NCI-H1436 treated with DMSO at 0.1 percent for 48 hours (cell line): ENCODE measurements at places on chromosomes 13 and 19.

- DNase-seq = no peak
These were observed 11.1 kb downstream of the LYL1 start for GRCh38 chr19:13091400-13092157.

DNA sequence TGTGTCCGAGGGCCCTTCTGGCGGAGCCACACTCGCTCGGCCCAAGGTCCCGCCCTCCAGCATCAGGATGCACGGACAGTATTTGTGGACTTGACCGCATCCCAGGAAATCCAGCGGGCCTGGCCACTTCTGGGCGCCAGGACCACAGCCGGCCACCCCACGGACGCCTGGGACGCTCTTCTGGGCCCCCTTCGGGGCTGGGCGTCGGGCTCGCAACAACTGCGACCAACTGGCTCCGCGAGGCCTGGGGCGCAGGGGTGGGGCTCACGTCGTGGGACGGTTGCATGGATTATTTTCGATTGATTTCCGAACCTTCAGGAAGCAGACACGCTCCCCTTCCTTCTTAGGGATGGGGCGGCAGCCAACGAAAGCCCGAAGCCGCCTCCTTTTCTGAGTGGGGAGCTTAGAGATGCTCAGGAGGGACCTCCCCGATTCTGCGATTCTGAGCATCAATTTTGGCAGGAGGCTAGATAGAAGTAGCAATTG lies 521 bp upstream of the NUP58 start:
- DNase-seq = no peak

DNA sequence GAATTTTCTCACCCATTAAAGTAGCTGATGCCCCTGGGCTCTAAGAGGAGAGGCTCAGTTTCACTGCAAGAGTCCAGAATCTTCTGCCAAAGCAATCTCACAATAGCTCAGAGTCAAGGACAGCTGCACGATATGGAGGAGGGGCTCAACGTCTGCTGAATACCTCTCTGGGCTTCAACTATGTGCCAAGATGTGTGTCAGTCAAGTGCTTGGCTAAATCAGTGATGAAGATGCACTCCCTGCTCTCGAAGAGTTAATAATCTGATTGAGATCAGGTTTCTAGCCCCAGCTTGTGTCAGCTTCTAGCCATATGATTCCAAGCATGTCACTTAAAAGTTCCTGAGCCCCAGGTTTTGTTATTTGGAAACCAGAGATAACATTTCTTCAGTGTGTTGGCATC lies 46.8 kb downstream of the KLF12 start:
- DNase-seq = no peak

GRCh38 chr19:7729831-7730285 lies 2.1 kb downstream of the CLEC4G start:
- DNase-seq = no peak

DNA sequence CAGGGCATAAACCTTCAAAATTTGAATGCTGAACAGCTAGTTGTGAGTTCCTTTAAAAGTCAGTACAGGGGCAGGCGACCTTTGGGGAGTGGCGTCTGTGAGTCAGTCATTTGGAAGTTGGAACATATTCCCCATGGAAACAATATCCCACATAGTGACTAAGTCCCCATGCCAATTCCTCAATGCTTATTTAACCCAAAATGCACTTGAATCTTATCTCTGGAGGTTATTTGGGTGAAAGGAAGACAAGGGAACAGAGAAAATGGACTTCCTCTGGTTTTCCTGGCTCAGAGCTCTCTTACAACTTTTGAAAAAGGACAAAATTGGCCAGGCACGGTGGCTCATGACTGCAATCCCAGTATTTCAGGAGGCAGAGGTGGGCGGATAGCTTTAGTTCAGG lies 479.2 kb upstream of the NBEA start:
- no peak for DNase-seq

DNA sequence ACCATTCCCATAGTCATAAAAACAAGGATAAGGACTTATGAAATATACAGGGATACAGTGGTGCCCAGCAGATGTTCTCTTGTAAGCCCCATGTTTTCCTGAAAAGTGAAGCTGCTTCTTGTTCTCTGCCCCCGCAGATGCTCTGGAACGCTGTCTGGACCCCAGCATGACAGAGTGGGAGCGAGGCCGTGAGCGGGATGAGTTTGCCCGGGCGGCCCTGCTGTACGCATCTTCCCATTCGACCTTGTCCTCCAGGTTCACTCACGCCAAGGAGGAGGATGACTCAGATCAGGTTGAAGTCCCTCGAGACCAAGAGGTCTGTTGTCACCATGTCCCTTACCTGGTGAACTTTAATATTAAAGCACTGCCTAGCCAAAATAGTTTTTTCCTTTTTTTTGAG lies 20.3 kb upstream of the WDR88 start:
- DNase-seq = no peak

DNA sequence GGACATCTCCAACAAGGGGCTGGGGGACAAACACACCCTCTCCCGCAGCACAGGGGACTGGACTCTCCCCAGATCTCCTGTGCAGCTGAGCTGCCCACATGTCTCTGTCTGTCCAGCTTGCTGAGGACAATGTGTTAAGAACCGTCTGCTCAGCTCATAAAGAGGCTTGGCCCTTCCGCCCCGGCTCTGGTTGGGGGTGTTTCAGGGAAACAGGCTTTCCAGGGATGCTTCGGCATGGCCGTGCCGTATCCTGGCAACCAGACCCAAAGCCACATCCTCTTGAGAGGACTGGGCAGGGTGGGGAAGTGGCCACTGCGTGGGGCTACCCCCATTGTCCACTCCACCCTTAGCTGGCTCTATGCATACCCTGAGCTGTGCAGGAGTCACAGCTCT lies 41.1 kb upstream of the CHST8 start:
- DNase-seq = no peak

- DNase-seq = no peak
These were observed 42.3 kb downstream of the LYL1 start for GRCh38 chr19:13060233-13060963.

DNA sequence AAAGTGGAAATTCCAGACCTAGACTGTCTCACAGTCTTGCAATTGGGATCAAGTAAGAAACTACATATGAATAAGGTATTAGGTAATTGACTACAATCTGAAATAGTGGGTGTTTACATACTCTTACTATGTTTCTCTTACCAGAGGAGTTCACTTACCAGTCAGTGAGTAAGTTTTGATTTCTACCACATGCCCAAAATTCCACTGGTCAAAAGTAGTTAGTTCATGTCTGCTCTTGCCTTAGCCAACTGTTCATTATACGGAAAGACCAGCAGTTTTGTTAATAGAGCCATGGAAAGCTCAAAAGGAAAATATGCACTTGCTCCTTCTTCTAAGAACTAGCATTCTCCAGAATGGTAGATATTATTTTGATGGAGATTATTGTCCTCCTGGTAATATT lies 490.8 kb downstream of the RFC3 start:
- no peak for DNase-seq

DNA sequence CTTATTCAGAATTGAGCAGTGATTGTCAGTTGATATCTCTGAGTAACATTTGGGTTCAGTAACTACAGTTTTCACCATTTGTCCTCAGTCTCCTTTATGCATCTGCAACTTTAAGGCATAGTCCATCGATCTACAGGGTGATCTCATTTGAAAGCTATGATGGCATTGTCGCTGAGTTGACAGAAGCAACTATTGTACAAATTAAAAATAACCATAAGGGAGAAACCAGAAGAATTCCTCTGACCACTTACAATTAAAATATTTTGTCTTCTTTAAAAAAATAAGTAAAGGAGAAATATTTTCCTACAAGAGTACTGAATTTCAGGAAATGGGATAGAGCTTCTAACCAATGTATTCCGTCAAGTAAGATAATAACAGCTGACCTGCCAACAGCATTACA lies 30.6 kb downstream of the RAP2A start:
- no peak for DNase-seq

DNA sequence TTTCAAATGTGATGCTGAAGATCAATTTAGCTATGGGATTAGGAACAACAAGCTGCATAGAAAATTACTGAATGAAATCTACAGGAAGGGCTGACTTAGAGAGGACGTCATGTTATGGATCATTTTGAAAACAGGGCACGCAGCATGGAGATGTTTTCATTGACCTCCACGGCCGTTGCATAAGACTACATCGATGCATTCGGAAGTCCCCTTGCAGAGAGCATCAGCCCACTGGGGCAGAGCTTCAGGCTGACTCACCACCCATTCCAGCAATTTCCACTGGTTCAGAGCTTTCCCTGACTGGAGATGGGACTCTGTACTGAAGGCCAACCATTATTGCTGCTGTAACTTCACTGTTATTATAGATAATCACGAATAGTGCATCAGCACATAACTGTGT lies 305.3 kb downstream of the IRS2 start:
- DNase-seq = no peak

DNA sequence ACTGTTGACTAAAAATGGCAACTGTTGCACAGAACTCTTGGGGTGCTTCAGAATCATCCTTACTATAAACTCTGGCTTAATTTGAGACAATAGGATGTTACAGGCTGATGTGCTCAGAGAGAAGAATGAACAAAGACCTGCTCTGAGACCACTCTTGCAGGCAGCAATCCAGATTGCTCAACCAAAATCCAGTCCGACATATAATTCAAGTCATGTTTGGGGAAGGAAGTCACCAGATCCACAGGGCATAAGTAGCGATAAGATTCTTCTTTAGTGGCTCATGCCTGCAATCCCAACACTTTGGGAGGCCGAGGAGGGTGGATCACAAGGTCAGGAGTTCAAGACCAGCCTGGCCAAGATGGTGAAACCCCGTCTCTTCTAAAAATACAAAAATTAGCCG lies 20.6 kb downstream of the MTMR6 start:
- DNase-seq = no peak

DNA sequence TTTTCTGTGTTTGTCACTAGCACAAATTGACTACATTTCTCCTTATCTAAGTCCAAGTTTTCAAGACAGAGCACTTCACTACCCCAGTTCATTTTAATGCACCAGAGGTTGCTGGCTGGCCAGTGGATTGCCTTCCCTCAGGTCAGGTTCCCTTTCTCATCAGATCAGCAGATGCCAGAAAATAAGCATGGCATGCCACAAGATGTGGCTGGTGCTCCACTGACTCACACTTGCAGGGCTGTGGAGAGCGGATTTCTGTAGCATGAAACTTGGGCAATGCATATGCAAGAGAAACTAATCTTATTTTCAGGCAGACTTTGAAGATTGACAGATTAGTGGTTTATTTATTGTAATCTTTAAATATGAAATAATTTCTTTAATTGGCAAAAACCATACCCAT lies 79.5 kb downstream of the RUBCNL start:
- no peak for DNase-seq

GRCh38 chr19:53982611-53983010 lies 8.8 kb upstream of the CACNG6 start:
- DNase-seq = no peak

GRCh38 chr19:18086590-18087138 lies at the start of gene IL12RB1:
TSS of gene IL12RB1 (minus strand) at chr19:18086934. CDS start at chr19:18086823, 111 bp downstream.
- DNase-seq = no peak

GRCh38 chr19:18060472-18060871 lies 26.3 kb downstream of the IL12RB1 start:
- DNase-seq = no peak

DNA sequence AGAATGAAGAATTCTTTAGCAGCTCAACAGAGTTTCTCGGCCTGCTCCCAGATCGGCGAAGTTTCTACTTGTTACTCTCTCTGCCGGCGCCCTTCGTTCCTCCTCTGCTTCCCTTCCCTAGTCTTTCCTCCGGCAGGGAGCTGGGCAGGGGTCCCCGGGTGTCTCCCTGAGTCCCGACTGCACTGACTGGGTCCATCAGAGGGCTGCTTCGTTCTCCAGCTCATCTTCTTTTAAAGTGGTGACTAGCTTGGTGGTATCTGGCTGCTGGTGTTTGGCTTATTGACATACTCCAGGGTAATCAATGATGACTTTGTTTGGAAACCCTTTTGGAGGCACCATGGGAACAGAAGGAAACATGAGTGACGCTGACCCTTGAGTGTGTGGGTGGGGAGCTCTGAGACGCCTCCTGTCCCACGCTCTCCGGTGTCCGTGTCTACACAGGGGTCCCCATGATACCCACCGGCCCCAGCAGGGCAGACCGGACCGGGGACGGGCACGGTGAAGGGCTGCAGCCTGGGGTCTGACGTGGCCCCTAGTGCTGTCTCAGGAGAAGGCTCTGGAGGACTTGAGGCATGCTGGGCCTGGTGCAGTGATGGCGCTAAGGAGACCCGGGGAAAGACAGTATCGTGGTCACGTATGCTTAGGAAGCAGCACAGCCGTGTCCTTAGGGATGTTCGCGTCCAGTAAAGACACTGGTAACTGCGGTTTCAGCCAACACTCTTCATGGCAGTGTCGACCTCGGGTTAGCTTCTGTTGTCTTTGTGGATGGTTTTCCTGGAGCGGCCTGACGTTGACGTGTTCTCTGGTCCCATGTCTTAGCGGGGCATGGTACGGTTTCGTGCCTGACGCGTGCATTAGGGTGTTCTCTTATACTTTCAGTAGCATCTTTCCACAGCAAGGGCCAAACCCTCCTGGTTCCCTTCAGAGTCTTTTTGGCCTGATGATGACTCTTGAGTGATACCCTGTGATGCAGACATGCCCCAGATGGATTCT lies 23.8 kb downstream of the NAXD start:
- no peak for DNase-seq

DNA sequence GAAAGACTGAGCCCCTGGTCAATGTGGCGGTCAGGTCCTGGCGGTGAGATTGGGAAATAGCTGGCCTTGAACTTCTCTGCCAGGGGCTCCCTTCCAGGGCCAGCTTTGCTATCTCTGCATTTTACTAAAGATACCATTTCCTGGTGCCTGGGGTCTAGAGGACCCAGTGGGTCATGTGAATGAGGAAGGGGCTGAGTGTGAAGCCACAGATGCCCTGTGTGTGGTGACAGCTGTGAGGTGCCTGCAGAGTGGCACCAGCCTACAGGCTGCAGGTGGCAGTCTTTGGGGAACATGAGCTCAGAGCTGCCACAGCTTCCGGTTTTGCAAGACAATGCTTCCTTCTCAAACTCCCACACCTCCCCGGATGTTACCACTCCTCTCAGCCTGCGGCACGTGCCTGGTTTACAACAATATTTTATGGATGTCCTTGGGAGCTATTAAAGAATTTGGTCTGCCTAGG lies 5.2 kb upstream of the MLNR start:
- no peak for DNase-seq

DNA sequence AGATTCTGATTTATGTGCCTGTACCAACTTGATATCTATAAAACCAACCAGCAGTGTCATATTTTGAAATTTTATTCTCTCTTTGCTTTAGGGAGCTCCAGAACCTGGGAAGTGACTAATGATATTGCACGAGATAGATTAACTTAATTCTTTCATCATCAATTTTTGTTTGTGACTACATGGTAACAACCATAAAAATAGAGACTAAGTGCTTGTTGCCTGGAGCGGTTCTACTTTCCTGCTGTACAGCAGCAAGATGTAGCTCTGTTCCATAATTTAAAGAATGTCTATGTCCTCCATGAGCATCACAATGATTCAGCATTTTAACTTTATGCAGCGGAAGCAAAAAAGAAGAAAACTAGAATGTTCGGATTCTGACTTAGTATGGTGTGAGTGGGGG lies 275.6 kb downstream of the KLF5 start:
- no peak for DNase-seq

DNA sequence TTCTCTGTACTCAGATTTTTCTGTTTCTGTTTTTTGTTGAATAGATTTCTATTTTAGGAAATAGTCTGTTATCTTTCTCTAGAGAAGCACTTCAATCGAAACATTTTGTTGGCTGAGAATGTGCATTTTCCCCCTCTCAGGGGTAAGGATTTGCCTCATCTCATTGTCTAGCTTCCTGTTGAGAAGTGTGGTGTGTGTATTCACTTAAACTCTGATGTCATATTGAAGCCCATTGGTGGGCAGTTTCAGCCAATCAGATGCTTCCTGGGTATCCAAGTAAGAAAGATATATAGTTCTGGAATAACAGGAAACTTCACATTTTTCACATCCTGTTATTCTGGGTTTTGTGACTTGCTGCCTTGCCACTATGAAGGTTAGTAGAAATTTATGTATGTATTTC lies 87.6 kb downstream of the ARHGEF7 start:
- DNase-seq = no peak
